ENCODE measurements at places on chromosomes 1 and 21.

DNA sequence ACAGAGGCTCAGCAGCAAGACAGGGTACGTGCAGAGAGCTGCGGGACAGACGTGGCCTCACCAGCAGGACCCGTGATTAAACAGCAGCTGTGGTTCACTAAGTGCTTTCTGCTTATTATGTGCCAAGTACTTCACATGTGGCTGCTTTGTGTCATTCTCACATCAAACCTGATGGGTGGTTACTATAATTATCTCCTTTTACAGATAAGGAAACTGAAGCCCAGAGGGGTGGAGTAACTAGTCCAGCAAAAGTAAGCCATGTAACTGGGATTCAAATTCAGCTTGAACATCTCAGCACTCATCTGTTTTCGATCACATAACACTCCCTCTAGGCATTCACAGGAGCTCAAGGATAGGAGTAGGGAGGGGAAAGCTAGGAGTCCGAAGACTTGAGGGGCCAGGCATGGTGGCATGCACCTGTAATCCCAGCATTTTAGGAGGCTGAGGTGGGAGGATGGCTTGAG, 50.8 kb upstream of the CLIC4 start:
- DNase-seq, result peak; percentile 14

DNA sequence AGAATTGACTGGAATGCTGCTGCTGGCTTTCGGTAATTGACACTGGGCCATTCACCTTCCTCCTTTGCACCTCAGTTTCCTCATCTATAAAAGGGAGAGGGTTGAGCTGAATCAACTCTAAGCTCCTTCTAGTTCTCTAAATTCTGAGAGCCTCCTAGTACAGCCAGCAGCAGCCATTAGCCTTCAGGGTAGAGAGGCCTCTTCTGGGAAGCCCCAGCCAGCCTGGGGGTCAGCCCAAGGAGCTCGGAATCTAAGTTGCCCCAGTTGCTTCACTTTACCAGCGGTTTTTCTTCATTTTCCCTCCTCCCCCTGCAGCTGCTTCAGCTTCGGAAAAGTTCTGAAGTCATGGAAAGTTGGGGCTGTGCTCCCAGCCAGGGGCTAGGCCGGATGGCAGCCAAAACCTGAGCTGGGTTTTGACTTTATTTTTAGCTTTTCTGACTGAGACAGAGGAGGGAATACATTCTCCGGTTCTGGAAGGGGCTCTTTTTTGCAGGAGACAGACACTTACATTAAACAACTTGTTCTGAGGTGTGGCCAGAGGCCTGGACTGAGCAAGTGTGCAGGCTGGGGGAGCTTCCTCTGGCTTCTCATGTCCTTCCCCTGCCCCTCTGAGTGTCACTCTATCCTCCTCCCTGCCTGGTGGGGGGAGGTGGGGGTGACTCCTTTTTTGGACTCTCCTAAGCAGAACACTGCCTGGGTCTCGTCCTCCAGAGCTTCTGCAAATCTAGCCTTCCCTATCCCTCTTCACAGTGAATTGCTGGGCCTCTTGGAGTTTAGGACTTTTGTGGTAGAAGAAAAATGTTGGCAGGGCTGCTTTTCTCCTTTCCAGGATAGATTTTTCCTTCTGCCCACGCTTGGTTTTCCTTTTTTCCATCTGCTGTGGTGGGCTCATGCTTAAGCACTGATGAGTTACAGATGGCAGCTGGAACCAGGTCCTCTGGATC, 14.4 kb downstream of the LMNA start:
- DNase-seq, result no peak

DNA sequence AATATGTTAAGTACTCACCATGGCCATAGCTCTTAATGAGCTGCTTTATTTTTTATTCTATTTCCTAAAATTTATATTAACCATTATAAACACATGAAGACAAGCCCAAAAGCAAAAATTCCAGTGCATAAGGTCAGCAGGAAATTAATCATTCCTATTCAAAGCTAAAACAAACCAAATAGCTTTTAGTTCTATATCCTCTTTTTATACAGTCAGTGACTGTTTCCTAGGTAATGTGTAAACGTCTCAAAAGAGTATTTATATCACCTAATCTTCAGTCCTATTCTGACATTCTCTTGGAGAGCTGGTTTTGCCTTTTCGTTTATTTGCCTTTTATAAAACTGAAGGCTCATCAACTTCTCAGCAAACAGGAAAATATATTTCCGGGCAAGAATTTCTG, 4.2 kb downstream of the GOLPH3L start:
- no peak for DNase-seq

DNA sequence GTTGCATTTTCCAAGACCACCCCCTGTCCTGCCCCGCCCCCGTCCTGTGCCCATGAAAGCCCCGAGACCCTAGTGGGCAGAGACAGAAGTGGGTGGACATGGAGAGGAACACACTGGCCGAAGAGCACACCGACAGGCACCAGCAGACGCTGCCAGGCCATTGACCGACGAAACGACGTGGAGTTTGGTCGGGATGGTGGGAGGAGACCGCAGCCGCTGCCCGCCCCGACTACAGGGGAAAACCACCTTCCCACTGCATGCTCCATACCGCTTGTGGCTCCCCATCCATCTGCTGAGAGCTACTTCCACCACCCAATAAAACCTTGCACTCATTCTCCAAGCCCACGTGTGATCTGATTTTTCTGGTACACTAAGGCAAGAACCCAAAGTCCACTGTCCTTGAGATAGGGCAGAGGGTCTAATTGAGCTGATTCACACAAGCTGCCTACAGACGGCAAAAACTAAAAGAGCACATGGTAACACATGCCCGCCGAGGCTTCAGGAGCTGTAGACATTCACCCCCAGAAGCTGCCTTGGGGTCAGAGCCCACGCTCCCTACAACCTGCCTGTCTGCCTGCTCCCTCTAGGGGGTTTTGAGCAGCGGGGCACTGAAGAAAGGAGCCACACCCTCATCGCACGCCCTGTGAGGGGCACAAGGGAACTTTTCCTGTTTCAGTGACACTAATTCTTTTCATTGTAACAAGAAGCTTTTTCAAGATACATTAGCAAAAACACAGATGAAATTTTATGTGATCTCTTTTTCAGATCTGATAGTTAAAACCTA, 81.2 kb upstream of the RAB3GAP2 start:
- no peak for DNase-seq

DNA sequence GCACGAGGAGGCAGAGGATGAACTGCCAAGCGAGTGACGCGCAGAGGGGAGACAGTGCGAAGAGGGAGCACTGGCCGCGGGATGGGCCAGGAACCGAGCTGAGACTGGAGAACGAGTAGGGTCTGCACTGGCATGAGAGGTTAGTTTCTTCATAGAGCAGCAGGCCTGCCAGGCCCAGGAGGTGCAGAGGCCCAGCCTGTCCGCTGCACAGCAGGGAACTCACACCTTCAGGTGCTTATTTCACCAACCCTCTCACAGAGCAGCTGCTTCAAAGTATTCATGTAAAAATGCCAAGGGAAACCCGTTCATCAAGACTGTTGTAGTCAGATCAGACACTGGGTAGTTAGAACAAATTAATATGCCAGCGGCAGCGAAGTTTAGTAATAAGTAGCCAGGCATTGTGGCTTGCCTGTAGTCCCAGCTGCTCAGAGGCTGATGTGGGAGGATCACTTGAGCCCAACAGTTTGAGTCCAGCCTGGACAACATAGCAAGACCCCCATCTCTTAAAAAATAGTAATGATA, 144.5 kb downstream of the SLC45A1 start:
- no peak for DNase-seq

DNA sequence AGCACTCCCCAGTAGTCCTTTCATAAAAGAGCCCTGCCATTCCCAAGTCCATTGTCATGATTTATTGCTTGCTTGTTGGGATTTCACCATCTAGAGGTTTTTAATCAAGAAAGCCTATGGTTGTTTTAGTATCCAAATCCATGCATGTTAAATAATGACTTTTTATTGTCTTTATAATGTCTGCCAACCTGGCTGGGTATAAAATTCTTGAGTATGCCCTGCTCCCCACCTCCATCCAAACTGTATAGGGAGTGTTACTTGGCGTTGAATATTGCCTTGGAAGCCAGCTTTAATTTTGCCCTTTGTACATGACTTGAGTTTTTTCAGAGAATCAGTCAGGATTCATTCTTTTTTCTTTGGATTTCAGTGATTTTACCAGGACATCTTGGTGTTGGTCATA, 44.2 kb downstream of the DISC1 start:
- DNase-seq, result no peak

- no peak for DNase-seq
These were observed 8.8 kb downstream of the PGLYRP4 start for GRCh38 chr1:153339802-153340201.

- no peak for DNase-seq
These were observed 398.3 kb upstream of the POU3F1 start for GRCh38 chr1:38444770-38445442.

DNA sequence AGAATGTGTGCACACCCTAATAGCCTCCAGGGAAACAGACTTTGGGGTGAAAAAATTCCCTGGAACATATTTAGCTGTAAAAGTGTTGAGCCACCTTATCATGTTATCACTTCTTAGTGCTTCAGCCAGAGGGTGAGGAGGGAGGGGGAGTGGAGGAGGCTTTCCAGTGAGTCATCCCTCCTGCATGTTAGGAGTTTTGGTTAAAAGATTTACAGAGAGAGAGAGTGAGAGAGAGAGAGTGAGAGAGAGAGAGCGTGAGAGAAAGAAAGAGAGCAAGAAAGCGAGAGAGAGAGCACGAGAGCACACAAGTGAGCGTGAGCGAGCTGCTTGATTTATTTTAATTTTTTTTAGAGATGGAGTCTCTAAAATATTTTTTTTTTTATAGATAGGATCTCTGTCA, 13.5 kb upstream of the CACNA1E start:
- DNase-seq, result no peak

DNA sequence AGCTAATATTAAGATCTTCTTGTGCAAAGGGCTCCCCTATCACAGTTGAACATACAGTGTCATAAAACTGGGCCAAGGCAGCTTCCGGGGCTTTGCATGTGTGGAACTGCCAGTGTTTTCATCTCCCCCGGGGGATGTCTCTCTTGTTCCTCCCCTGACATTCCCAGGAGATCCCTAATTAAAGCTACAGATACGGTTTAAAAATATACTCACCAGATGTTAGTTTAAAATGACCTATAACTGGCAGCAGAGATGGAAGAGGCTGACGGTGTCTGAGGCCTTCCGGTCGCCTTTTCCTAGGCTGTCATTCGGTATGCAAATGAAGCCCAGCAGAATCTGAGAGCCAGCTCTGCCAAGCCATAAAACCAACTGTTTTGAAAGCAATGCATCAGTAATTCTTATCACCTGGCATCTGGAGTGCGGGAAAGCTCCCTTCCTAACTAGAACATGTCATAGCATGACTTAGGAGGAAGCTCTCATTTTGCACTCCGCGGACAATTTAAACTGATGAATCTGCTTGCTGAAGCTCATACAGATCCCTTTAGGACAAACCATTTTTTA, 436.5 kb upstream of the VAMP3 start:
- DNase-seq, result no peak

GRCh38 chr21:44295163-44295573, 4.7 kb upstream of the PFKL start:
- DNase-seq, result no peak

DNA sequence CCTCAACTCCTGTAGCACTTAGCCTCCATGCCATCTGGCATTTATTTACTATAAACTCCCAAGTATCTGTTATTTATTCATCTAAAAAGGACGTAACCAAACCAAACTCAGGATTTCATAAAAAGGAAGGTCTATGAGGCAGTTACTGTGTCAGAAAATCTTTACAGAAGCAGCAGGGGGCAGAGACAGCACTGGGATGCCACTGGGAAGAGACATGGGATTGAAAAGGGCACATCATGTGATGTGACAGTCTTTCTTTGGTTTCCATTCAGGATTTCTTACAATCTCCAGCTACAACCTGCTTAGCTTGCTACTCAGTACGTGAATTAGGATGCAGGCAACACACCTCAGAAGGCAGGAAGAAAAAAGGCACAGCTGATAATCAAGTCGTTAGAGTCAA, 31.2 kb downstream of the SPRTN start:
- DNase-seq, result no peak

- no peak for DNase-seq
These were observed 631.6 kb upstream of the CAMK1G start for GRCh38 chr1:208951908-208952307.

GRCh38 chr1:34532113-34532512, 222.7 kb upstream of the GJB5 start:
- no peak for DNase-seq

GRCh38 chr1:147673406-147673805, 3.1 kb upstream of the ACP6 start:
- no peak for DNase-seq

DNA sequence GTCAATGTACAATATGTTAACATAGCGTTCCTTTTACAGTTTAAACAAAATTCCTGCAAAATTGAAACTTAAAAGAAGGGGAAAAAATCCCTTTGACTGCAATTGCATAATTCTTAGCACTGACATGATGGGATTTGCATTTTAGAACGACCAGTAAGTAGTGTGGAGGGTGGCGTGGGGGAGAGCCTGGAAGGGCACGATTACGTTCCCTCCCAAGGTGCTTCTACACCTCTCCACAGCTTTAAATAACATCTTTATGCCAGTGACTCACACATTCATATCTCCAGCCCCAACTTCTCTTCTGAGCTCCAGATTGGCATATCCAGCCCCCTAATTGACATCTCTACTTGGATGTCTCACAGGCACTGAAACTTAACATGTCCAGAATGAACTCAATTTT, 64.3 kb downstream of the OLFML3 start:
- no peak for DNase-seq

DNA sequence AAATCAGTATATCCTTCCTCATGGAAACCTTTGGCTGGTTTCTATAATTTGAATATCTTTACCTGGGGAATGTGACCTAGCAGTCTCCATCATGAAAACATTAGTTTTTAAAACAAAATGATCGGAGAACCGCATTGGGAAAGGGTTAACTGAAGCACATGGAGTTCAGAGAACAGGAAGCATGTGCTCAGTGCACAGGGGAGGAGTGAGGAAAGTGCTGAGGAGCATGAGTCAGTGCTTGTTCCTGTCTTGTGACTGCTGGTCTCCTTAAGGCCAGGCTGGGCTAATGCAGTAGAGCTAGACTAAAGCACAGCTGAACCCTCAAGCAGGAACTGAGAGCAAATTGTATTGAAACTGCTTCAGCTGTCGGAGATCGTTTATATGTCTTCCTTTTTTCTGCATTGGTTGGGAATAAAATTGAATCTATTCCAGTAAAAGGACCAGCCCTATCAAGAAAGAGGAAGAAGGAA, 5.8 kb downstream of the IFI16 start:
- peak; percentile 78 for DNase-seq

DNA sequence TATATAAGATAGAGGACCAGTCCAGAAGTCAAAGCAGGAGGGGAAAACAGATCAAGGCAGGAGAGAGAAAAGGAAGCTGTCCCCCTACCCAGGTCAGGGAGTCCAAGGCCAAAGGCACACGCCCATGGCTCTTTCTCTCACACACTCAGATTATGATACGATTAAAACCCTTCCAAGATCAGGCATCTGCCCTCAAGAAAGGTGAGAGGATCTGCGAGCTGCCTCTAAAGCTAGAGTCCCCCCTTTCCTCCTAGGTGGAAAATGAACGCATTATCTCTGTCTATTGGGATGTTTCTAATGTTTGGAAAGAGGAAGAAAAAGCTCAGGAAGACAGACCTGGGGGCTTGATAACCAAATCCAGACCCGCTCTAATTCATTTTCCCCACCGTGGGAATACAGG, 7.6 kb downstream of the PAFAH2 start:
- DNase-seq, result no peak

GRCh38 chr1:168499688-168500049, 44.1 kb downstream of the XCL2 start:
- no peak for DNase-seq

All from stimulated activated naive B cell treated with anti-CD40 and anti-IgM and Interleukin-4, amounts not matched to agents 10 μg/mL and 1 μg/mL and 100 μg/mL, for 72 hours (primary cell).